ENCODE measurements at places on chromosomes 6 and 20.

DNA sequence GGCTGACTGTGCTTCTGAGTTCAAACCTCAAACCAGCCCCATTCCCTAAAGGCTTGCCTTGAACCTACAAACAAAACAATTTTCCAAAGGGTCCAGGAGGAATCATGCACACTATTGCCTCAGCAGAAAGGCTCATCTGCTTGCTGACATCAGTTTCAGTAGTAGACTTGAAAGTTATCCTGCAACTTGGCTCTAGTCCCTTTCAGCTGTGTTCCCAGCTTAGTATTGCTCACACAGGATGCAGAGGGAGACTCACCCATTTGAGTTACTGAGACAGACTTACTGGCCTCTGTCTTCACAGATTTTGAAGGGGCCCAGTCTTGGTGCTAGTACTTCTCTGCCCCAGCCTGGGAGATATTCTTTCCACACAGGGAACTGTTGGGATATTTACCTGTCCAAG is 38.5 kb upstream of the TFB1M start:
- no peak for DNase-seq

DNA sequence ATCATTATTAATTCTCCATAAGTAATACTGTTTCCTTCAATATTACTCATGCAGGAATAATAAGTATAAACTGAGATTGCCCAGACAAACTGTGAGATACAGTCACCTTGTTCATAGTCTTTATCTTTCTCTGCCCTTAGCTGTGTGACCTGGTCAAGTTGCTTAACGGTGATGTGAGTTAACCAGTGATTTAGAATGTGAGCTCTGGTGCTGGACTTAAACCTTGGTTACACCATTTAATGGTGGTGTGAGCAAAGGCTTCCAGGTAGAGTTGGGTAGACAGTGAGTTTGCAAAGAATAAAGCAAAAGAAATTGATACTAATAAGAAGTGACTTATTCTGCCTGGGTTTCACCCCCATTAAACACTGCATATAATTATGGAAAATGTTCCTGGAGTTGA is 86.2 kb upstream of the DEFB112 start:
- no peak for DNase-seq

- DNase-seq: no peak
Measured at GRCh38 chr20:37630166-37630565, 63.7 kb upstream of the CTNNBL1 start.

- no peak for DNase-seq
Measured at GRCh38 chr6:28139860-28140543, 1.7 kb upstream of the ZKSCAN8 start.

DNA sequence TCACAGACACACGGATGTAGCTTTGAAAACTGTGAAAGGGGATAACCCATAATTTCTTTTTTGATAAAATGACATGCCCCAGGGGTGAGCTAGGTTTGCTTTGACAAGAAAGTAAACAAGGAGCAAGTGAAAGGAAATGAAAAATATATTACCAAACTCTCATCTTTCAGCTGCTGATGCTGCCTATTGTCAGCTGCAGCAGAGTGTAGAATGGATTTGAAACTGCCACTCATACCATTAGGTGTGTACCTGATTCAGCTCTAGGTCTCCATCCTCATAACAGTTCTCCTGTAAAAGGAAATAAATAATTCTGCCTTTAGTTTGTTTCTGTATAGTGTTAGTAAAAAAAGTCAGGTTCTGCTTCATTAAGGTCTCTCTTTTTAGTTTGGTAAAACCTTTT is 415.1 kb upstream of the MARCKS start:
- DNase-seq: no peak

- no peak for DNase-seq
Measured at GRCh38 chr6:104689551-104690205, 170.0 kb downstream of the HACE1 start.

DNA sequence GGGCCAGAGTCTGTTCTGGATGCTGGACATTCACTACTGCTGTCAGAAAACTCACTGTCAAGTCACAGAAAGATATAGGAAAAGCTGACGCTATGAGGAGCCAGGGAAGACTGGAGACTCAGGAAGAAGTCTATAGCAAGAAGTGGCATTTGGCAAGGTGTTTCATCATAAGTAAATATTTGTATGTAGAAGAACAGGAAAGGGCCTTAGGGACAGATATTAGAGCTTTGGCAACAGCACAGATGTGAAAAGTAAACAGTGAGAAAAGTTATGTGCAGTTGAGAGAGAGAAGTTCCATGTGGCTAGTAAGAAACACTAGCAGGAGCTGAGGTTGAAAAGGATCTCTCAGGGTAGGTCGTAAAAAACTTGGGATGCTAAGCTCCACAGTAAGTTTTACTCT is 868.9 kb downstream of the PHF3 start:
- no peak for DNase-seq

- DNase-seq: no peak
Measured at GRCh38 chr6:111474106-111474505, 8.9 kb downstream of the REV3L start.

DNA sequence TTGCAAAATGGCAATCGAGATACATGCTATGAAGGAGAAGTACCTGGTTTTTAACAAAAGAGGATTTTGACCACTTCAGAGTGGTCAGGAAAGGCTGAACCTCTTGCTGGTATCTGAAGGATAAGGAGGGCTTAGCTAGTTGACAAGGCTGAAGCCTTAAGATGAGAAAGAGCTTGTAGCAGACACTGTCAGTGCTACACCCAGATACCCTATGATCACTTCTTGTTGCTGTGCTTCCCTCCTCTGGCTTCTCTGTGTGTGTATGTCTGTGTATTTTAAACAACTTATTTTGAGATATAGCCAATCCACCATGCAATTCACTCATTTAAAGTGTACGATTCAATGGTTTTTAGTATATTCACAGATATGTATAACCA is 38.9 kb upstream of the TGM2 start:
- no peak for DNase-seq

- DNase-seq: no peak
Measured at GRCh38 chr6:82524031-82524430, 160.4 kb downstream of the TPBG start.

DNA sequence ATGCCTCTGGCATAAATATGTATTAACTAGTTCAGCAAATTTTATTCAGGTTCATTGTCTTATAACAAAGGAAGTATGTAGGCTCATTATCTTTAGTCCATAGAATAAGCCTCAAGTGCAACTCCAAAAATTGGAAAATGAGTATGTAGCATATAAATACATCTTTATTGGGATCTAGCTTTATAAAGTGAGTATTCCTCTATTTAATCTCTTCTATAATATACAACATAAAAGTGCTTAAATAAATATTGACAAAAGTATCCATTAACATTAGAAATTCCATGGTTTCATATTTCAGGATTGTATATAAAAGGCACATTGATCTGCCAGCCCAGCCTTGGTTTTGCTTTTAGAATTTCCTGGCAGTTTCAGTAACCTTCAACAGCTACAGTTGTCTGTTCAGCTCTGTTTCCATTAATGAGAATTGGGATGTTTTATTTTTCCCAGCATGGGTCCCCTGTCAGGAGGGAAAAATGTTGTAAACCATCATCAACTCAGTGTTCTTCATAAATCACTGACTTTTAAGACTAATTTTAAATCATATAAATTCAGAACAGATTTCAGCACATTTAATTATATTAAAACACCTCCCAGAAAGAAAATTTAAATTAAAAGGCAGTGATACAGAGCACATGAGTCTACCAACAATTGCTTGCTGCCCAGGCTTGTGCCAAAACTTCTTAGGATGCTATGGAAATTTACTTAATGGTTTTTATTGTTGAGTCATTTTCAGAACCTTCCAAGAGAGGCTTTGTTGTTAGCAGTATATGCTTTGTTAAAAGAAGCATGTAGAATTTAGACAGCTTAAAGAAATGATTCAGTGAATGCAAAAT is 119.7 kb downstream of the ADGRG6 start:
- DNase-seq: no peak

- no peak for DNase-seq
Measured at GRCh38 chr6:31794294-31794865, 1.2 kb downstream of the VARS1 start.

DNA sequence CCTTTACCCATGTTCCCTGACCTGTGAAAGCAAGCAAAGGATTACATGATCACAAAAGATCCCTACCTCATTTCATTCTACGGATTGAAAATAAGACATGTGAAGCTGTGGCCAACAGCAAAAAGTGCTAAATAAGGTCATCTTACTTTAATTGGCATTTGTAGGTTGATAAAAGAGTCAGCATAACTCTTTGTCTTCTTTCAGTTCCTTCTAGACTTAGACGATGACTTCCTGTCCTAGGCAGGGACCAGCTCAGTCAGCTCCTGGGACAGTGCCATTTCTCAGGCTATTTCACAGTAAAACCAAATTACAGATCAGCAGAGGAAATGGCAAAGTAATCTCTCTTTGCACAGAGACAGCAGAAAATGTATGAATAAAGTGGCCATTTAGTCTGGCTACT is 480.7 kb downstream of the RFPL4B start:
- no peak for DNase-seq

DNA sequence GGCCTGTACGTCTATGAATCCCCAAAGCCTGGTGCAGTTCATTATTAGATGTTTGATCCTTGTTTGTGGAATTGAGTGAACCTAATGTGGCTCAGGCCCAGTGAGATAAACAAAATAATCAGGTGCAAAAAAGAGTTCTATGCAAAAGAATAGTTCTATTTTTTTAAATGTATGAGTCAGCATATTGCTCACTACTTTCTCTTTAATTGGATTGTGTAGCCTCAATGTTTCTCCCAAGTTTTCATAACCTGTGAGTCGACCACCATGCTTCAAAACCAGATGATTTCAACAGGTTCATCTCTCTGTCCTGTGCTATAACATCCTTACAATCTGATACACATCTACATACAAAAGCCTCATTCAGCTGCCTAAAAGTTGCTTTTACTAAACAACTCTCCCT is 116.5 kb upstream of the HDAC2 start:
- no peak for DNase-seq

- DNase-seq: no peak
Measured at GRCh38 chr6:6314596-6314995, 5.9 kb downstream of the F13A1 start.

- no peak for DNase-seq
Measured at GRCh38 chr6:116246089-116246488, 7.8 kb downstream of the TSPYL4 start.

DNA sequence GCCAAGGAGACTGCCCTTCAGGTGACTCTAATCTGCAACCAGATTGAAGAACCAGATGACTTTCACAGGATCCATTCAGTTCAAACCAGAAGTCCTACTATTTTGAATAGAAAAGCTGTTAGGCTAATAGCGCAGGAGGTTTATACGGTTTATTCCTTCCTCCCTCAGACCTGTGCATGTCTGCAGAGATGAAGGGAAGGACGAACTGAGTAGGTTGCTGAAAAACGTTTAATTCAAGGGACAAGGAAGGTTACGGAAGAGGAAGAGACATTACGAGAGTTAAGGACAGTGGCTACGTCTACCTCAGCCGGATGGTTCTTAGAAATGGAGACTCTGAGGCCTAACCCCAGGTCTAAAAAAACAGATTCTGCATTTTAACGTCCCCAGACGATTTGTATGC is 978 bp downstream of the AURKA start:
- no peak for DNase-seq

GRCh38 chr20:4513720-4514119 is 208.0 kb upstream of the PRND start:
- DNase-seq: no peak

DNA sequence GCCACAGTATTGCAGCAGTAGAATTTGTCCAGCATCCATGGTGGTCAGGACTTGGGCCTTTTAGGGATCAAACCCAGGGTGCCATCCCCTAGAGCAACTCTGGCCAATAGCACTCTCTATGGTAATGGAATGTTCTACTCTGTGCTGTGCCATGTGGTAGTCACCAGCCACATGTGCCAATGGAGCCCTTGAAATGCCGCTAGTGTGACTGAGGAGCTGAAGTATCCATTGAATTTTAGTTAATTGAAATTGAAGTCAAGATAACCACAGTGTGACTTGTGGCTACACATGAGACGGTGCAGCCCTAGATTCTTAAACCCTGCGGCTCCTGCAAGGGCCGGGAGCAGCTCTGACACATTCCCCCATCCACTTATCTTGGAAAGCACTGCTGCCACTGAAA is 54.6 kb downstream of the SLC2A10 start:
- DNase-seq: no peak
